Stimulated activated CD8-positive, alpha-beta memory T cell treated with anti-CD3 and anti-CD28 coated beads, Interleukin-7, amount 100 ng/mL, for 24 hours (primary cell): ENCODE measurements at places on chromosomes 4 and X.

DNA sequence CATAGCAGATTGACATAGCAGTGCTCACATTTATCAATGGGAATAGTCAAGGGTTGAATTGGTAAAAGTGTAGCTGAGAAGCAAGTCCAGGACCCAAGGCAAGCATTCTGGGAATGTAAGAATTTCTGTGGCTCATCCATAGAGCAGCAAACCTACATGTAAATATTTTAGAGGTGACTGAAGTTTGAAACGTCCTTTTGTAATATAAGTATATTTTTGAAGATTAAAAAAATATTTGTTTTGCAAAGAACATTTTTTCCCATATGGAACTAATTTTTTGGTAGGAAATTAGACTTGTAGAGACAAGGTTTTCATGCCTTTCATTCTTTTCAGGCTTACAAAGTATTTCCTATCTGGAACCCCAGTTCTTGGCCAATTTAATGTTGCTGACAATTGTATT lies 104.0 kb downstream of the TEX13A start:
- no peak for DNase-seq

DNA sequence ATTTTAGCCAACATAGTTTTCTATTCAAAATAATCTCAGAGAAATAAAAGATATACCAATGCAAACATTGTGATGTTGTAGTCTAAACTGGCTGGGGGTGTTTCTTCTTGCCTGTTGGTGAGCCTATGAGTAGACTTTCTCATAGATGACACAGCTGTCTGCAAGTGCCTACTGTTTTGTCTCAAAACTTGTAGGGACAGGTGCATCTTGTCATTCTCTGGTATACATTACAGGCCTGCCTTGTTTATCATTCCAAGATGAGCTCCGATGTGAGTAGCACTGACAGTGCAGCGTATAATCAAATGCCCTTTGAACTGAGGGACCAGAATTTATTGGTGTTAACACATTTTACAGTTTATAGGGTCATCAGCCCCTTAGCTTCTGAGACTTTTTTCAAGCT lies 353.8 kb downstream of the PRDM5 start:
- no peak for DNase-seq

DNA sequence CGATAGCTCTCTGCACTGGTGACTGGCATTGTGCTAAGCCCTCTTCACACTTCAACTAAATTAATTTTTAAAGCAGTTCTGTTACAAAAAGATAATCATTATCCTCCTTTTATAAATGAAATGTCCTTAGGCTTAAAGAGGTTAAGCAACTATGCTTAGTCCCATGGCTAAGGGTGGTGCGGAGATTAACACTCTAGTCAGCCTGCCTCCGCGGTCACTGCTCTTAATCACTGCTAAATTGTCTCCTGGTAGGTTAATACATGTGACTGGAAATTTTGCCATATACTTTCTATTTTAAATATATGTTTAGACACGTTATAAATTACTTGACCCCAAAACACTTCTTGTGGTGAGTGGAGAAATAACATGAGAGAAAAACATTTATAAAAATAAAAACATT lies 473.7 kb downstream of the CENPC start:
- DNase-seq: no peak

DNA sequence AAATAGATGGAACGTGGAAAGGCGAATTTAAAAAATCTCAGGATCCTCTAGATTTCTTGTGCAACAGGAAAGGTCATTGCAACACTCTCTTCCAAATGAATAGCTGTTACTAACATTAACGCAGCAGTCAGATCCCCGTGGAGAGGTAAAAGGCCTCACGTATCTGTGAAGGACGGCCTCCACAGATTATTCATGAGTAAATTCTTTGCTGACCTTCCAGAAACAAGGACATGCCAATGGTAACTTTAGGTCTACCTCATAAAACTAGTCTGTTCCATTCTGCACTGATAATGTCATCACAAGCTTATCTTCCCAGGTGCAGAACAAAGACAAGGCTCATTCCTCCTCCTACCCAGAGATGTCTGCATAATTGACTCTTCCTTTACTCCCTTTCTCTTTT lies 16.1 kb upstream of the REPS2 start:
- DNase-seq: no peak

- DNase-seq: no peak
These were observed 21.2 kb upstream of the SLC7A11 start for GRCh38 chr4:138263247-138263816.

DNA sequence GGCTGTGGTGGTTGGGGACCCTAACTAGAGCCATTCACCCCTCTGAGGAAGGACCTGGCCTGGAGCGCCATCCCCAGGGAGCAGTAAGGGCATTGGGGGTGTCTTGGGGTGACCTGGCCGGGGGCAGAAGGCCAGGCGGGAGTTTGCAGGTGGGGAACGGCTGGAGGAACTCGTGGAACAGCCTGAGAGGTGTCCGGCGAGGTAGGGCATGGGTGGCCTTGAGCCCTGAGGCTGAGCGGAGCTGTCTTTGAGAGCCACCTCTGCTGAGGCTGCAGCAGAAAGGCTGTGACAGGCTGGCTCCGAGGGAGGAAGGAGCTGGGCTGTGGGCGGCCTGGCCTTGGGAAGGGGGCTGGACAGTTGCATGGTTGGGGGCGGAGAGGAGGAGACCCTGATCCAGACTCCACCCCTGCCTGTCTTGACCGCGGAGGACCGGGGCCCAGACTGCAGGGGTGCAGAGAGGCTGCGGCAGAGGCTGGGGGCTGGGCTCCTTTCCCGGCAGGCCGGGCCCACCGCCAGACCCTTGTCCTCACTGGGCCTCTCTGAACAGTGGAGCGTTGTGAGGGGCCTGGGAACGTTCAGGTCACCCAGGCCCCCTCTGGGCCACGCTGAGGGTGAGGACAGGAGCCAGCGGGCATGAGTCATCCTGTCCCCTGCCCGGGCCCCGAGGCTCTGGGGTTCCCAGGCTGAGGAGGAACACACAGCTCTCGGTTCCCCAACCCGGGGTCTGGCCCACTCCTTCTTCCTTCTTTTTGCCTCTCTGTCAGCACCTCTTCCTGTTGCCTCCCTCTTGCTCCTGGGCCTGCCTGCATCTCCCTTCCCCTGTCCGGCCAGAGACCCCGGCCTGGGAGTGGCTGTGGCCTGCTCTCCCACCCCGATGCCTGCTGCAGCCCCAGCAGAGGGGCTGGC lies 8.1 kb downstream of the SH3BP2 start:
- no peak for DNase-seq

GRCh38 chrX:116031331-116031730 lies 139.2 kb upstream of the AGTR2 start:
- DNase-seq: no peak

- DNase-seq: no peak
These were observed 73.9 kb downstream of the TRPC5 start for GRCh38 chrX:112008724-112009123.

- DNase-seq: no peak
These were observed 77.0 kb upstream of the STX18 start for GRCh38 chr4:4618847-4619246.

GRCh38 chr4:56181140-56181953 lies 205.9 kb downstream of the AASDH start:
- DNase-seq: no peak

- DNase-seq: no peak
These were observed 421.9 kb downstream of the ANKRD50 start for GRCh38 chr4:124290678-124291077.

DNA sequence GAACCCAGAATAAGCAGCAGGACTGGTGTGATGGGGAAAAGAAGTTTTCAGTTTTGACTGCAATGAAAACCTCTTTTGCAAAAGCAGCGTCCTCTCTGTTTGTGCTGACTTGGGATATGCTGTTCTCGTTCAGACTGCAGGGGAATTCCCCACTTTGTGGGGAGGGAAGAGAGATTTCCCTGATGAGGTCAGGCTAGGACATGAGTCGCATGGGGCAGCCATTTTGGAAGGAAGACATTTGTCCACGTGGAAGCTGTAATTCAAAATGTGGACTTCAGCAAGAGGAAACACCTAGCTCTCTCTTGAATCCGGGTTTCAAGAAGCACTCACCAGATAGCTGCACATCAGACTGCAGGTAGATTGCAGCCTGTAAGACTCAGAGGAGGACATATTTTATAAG lies 39.3 kb downstream of the ING2 start:
- no peak for DNase-seq
